Suppressor macrophage treated with lipopolysaccharide for 1 hour (primary cell): ENCODE measurements at places on chromosomes 12 and 14.
A peak's percentile ranks its signal among the peaks of the same experiment; 100 is the strongest.

GRCh38 chr12:52581481-52581880 lies 7.8 kb upstream of the KRT74 start:
- peak; percentile 28 for DNase-seq

DNA sequence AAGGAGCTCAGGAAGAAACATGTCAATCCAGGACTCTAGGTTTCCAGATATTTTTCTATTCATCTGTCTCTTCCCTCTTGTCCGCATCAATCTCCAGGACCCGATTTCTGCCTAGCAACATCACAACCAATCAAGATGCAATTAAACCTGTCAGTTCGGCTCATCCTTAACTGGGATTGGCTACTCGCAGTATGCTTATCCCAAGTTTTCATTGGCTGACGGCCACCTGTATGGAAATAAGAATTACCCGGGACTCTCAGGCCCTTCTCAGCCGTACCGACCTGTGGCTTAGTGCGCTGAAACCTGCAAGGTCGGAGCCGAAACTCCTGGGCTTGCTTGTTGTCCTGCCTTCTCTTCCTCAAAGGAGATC lies 20.4 kb upstream of the ATP5MC2 start:
- DNase-seq: peak; percentile 58

DNA sequence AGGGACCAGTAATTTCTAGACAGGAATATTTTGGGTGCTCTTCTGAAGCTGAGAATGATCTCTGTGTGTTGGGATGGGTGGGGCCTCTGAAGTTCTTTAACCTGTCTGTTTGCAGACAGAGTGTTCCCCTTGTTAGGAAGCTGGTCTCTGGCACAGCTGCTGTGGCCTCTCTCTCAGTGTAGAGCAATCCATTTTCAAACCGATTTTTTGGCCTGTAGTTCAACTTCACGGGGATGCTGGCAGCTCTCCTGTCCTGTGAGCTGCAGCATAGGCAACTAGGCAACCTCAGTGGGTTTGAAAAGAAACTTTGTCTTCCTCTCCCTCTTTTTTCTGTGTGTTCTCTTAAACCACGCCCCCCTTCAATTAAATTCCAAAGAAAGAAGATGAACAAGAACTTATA lies 69.1 kb downstream of the SMOC1 start:
- no peak for DNase-seq

DNA sequence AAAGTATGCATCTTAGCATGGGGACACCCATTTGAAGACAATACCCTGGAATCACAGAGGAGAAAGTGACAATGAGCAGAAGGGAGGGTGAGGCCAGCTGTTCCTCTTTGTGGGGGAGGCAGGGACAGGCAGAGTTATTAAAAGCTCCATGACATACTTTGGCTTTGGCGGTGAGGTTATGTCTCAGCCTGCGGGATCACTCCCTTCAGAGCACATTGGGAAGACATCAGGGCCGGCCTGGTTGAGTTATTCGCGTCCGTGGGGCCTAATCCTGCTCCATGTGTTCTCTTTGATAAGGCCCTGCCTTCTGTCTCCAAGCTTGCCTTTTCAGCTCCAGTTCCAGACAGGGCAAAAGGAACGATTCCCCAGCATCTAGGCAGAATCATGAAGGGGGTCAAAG lies 98.8 kb upstream of the NTF3 start:
- DNase-seq: no peak

GRCh38 chr14:60254176-60254575 lies 5.2 kb downstream of the PPM1A start:
- DNase-seq: no peak

DNA sequence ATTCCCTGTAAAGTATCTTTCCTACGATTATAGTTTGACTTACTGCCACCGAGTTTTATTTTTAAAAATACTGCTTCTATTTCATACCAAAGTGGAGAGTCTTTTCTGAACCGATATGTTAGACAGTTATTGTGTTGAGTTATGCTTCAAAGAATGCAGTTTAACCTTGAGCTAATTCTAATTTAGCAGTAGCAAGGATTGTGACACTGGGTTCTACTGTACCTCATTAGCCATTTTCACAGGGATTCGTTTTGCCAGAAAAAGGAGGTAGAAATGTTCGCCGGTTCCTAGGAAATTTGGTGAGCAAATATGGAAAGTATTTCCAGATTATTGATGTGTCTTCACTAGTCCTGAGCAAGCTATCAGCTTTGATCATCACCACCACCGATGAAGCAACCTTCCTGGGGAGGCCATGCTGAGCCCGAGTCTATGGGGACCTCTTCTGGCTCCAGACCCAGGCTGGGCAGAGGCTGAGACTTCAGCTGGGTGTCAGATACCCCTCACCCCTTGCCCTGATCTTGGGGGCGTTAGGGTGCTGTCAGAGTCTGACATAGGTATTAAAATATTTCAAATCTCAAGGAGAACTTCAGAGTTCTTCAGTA lies 13.6 kb downstream of the GLRX5 start:
- no peak for DNase-seq

DNA sequence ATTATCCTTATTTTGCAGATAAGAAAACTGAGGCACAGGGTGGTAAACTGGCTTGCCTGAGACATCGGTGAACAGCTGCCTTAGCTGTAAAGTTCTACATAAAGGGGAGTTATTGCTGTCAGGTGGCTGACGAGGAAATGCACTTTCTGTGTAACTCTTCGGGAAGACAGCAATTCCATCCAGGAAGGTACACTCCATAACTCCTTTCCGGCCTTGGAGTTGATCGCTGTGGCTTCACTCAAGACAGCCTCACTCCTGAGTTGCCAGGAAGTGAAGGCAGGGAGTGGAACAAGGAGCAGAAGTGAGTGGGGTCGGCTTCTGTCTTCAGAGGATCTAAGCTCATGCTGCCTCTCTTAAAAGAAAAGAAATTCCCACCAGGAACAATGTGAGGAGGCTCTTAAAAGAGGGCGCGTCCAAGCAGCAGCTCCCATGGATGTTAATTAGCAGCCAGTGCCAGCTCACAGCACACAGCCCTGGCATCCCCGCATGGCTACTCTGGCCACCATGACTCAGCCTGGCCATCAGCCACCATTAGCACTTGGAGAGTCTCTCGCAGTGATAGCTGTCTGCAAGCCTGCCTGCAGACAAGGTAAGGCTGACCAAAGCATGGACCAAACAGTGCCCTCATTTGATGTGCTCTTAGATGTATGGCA lies 60.3 kb downstream of the NUAK1 start:
- DNase-seq: no peak

DNA sequence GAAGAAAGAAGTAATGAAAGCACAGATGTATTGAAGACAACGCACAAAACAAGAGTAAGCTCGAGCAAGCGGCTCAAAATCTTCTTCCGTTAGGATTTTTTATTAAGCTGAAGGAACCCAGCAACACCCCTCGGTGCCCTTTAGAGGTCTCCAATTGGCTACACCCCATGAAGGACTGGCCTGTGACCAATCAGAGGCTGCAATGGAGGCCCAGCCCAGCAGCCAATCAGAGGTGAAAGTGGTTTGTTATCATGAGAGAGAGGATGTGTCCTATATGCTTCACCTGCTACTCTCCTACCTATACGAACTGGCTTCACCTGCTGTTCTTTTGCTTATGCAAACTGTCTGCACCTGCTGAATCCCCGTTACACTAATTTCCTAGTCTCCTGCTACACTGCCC lies 358.8 kb downstream of the C12orf50 start:
- no peak for DNase-seq

DNA sequence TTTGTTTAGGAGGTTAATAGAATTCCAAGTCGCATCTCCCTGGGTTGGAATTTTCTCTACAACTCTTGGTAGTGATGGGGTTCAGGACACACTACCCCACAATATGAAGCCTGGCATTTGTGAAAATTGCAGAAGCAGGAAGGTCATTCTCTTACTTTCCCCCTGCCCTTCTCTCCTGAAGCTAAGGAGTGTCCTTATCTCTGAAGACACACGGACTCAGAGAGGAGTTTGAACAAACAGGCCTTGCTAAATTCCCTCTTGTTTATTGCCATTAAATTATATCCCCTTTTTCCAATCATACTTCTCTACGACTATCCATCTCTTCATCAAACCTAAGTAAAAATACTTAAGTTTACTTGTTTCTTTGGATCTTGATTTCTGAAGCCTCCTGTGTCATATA lies 443.0 kb downstream of the RAD51B start:
- no peak for DNase-seq

DNA sequence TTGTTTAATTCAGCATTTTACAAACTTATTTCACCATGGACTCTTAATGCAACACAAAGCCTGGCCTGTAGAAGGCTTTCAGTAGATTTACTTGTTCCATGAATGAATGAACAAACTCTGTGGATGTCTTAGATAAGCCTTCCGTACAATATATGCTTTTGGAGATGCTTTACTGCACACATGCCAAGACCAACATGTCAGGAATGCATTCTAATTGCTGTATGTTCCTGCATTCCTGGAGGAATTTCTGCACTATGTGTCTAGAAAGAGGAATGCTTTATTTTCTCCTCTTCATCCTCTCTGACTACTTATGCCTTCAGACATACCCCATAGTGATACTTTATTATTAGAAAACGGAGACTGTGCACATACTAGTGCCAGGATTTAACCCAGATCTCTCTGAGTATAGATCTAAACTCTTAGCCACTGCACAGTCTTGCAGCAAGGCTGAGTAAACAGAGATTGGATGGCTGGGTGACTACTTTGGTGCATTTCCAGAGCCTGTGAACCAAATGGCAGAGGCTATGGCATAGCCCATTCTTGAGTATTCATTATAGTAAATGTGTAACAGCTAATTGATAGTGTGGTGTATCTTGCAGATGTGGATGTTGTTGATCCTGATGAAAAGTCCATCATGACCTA lies 108.2 kb downstream of the SYNE2 start:
- no peak for DNase-seq

DNA sequence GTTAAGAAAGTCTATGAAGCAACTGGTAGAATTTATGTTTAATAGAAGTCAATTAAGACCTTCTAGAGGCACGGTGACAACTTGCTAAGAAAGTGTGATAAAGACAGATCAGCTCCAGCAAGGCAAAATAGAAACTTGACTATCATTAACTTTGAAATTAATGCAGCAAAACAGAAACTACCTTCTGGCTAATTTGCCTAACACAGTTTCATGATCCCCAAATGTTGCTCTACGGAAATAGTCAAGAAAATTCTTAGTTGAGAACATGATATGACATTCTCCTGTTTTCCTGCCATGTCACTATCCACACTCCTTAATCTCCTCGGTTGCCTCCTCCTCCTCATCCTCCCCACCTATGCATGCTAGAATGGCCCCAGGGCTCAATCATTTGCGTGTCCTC lies 4.2 kb downstream of the DENND5B start:
- no peak for DNase-seq

DNA sequence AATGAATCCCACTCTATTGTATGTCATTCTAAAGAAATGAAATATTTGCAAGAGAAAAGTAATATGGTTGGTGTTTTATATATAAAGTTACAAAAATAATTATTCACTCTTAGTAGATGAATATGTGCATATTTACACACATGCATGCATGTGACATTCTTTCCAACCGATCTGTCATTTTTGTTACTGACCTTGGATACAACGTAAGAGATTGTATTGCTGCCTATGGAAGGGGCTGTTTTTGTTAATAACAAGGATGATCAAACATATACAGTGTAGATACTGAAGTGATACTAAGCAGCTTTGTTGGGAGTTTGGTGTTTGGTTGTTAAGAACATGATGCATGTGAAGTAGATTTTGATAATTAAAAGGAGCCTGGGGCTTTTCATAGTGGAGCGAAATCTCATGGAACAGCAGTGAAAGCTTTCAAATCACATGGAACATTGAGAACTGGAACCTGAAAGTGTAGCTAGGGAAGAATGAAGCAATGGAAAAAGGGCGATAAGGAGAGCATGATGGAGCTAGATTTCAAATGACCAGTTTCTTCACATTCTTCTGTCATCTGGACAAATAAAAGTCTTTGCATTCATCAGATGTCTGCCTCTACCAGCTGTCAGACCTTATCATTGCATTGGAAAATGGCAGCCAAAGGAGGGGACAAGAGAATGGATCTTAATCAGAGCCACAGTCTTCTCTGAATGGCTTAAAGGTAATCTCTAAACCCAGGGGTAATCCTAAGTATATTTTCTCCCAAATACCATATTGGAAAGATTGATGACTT lies 10.0 kb downstream of the BORCS5 start:
- no peak for DNase-seq

GRCh38 chr14:104800771-104801519 lies at the start of gene ZBTB42:
Gene ZBTB42 (plus strand): TSS chr14:104801101. CDS start chr14:104801198, 97 bp downstream.
- peak; percentile 80 for DNase-seq

GRCh38 chr14:89910691-89911009 lies 43.9 kb downstream of the EFCAB11 start:
- no peak for DNase-seq

- no peak for DNase-seq
Observed at GRCh38 chr14:64702493-64703394, 1.5 kb upstream of the PLEKHG3 start.

- no peak for DNase-seq
Observed at GRCh38 chr14:104075530-104076151, 9.9 kb upstream of the ASPG start.

DNA sequence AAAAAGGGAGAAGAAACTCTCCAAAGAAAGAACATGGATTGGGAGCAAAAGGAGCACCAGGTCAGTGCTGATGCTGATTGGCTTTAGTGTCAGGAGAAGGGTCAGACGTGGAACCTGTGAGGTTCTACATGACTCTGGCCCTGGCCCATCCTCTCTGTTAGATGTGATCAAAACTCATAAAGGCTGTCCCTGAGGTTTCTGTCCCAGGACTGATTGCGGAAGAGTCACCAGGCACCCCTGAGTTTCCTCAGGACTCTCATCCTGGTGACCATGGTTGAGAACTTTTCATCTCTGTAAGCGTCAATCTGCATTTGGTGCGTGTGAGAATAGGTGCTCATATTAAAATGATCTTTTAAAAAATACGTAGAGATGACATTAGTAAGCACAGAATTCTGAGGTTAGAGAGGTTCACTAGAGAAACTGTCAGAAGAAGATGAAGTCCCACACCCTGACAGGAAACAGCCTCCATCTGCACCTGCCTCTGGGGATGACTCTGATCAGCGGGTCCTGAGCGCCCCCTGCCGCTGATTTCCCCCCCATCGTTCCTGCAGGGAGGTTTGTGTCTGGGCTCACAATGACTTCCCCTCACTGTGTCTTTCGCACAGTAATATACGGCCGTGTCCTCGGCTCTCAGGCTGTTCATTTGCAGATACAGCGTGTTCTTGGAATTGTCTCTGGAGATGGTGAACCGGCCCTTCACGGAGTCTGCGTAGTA lies 741.8 kb downstream of the TMEM121 start:
- peak; percentile 22 for DNase-seq

GRCh38 chr14:21978184-21978998 lies 304.8 kb upstream of the OR4E1 start:
- DNase-seq: peak; percentile 56

- DNase-seq: peak; percentile 45
Observed at GRCh38 chr12:89370850-89371249, 18.5 kb upstream of the DUSP6 start.
